ENCODE measurements at places on chromosomes 4 and X.

- DNase-seq, result no peak
Observed at GRCh38 chr4:170675568-170676262, 586.0 kb upstream of the AADAT start.

GRCh38 chr4:121370729-121371325 lies 10.0 kb downstream of the QRFPR start:
- DNase-seq, result no peak

GRCh38 chr4:109801895-109802319 lies at the start of gene CFI:
Gene CFI (minus strand): TSS chr4:109801999. CDS start chr4:109801971, 28 bp downstream.
- no peak for DNase-seq

GRCh38 chr4:915041-915474 lies 17.1 kb downstream of the GAK start:
- no peak for DNase-seq

- DNase-seq, result no peak
Observed at GRCh38 chr4:187370918-187371317, 624.7 kb upstream of the ZFP42 start.

DNA sequence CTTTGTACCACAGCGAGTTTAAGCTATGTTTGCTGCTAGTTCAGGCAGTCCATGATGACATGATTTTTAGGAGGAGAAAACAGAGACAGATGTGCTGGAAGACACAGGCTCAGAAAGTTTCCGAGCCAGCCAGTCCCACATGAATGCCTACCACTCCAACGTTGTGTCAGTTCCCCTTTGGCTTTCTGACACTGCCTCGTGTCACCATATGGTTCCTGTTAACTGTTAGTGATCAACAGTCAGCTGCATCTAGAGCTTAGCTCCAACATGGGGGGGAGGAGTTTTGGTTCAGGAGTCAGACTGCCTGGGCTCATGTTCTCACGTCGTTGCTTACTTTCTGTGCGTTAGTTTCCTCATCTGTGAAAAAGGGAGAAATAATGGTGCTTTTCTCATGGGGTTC lies 343.7 kb downstream of the MID1IP1 start:
- DNase-seq, result no peak

DNA sequence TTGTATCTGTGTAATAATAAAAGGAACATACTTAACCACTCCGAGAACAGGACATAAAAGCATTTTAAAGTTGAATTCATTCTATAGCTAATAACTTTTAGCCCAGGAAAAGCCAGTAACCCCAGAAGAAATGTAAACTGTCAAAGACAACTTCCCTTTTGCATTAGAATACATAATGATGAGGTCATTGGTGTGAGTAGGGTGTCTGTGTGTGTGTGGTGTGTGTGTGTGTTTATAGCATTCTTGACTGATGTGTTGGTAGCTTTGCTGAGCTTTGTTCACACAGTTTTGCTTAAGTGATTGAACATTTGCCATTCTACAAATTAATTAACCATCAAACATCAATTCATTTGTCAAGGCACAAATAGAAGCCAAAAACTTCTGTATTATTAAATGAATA lies 559.6 kb downstream of the ARAP2 start:
- no peak for DNase-seq

GRCh38 chrX:103310555-103311398 lies at the start of gene BEX2:
Gene BEX2 (minus strand): TSS chrX:103310990. CDS start chrX:103309976, 1,014 bp downstream.
- peak; percentile 64 for DNase-seq

DNA sequence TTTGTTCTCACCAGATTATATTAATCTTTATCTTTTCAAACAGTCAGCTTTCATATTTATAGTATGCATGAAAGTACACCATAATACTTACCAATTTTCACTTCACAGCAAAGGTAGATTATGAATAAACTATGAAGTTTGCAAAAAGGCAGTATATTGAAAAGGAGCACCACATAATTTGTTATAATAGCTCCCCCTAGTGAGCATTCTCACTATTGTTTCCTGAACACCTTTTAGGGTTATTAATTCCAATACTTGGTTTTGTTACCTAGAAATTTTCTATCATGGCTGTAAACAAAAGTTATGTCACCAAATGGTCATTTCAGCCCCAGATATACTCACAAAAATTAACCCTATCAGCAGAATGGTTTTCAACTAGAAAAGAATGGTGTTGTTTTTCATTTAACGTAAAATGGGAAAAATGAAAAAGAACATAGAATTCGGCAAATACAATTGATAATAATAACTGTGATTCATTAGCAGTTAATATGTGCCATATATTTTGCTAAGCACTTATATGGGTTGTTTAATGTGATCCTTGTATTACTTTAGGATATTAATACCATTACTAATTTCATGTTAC lies 30.2 kb upstream of the NKX6-1 start:
- no peak for DNase-seq

DNA sequence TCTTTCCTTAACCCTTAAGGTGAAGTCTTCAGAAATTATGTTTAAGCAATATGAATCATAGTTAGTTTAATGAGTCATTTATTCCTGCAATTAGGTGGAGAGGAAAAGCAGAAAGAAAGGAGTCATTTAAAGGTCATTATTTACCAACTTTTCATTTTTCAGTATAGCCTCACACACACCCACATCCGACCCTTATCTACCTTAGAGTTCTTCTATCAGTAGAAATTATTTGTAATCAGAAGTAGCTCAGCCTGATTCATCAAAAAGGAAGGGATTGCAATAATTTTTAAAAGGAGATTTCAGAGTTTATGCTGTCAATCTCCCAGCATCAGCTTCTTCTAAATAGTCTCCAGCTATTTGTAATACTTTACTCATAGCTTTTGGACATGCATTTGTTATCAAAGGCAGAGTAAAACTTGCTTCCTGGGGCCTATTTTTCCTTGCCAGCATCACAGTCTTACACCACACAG lies 5.9 kb downstream of the ANXA10 start:
- no peak for DNase-seq

DNA sequence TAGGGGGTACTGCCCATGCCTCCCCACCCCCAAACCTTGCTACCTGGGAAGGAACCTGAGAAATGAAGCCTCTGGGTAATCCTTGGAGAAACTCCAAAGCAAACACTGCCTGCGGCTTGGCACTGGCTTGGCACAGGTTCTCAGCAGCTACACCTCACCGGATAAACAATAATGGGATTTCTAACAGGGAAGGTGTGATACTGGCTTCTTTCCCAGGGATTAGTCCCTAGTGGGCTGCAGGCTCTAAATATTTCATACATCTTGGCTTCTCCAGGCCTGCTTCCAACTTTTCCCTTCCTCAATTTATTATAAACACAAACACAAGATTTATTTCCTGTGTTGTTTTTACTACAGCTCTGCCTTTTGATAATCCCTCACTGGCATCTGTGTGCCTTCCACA lies 12.5 kb downstream of the SEC24D start:
- DNase-seq, result no peak

DNA sequence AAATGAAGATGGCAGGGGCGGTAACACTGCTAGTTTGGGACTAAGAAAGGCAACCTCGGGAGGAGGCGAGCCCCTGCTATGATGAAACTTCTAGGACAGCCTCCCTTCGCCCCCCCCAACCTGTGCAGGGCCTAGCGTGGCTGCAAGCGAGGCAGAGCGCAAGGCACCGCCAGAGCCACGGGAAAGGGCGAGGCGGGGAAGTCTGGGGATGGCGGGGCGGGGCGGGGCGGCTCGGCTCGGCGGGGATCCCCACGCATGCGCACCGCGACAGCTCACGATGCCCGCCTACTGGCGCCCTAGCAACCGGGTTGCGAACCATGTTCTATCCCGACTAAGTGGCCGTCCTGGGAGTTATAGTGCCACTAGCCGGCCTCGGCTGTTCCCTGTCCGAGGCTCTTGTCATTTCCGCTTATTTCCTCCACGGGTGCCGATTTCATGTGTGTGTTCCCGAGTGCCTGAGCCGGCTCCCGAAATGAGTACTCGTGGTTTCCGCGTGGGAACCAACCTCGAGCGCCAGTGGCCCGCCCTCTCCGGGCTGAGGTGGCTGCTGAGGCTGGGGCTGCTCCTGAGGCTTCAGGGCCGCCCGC lies 28.7 kb upstream of the RBMX start:
- DNase-seq, result peak; percentile 44

DNA sequence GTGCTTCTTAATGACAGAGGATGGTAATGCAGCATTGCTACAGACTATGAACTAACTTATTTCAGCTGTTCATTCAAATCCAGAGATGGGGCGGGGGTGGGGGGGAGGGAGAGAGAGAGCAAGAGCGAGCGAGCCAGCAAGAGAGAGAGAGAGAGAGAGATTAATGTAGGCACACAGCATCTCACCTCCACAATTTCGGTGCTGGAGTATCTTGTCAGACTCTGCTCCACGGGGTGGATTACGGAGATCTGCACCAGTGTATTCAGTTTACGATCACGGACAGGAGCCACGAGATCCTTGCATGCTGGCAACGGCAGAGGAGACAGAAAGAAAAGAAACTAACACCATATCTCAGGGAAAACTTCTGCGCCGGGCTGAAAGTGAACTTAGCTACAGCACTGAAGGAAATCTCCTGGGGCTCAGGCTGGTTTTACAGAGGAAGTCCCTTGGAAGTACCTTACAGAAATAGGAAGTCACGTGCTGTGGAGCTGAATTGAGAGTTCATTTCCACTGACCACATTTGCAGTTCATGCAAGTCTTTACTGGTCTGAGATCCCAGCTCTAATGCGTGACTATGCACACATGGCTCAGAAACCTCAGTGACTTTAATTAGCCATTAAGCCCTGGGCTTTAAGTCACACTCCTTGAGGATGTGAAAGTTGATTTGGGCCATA lies 440.9 kb downstream of the INPP4B start:
- peak; percentile 15 for DNase-seq

All from activated T-helper 1 cell treated with anti-CD3 and anti-CD28 coated beads, Interleukin-2, amount 50 U/mL, for 16 hours (primary cell).